ENCODE measurements at places on chromosomes 5 and 9.

- DNase-seq, result no peak
Observed at GRCh38 chr9:116208417-116209232, 55.0 kb downstream of the PAPPA start.

DNA sequence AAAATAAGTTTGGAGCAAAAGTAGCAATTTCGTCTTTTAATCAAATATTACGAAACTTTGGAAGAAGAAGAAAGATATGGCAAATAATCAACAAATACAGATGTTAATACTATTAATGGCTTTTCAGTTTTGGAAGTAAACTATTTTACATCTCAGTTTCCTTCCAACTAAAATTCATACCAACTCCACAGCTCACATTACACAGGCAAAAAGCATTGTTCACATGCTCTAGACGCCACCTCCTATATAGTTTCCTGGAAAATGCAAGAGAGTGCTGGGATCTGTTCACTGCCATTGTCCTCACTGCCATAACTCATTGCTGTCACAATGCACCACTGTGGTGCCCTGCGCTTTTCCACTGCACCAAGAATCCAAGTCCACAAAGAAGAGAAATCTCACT lies 149.0 kb upstream of the FTMT start:
- no peak for DNase-seq

GRCh38 chr5:115360046-115360685 lies 63.7 kb upstream of the CCDC112 start:
- no peak for DNase-seq

GRCh38 chr5:135066781-135067180 lies 32.8 kb upstream of the PITX1 start:
- no peak for DNase-seq

DNA sequence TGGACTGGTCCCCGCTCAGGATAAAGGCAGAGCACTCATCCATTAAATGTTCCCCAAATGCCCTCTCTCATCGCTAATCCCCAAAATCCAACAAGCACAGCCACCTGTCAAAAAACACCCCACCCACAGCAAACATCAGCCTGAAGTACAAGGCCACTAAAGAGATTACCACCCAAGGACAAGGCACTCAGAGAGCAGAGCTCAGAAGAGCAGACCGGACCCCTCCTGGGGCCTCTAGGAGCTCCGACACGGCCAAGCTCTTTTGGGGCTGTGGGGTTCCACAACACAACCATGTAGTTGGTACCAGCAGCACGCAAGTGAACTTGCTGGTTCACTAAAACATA lies 9.8 kb downstream of the VDAC1 start:
- no peak for DNase-seq

DNA sequence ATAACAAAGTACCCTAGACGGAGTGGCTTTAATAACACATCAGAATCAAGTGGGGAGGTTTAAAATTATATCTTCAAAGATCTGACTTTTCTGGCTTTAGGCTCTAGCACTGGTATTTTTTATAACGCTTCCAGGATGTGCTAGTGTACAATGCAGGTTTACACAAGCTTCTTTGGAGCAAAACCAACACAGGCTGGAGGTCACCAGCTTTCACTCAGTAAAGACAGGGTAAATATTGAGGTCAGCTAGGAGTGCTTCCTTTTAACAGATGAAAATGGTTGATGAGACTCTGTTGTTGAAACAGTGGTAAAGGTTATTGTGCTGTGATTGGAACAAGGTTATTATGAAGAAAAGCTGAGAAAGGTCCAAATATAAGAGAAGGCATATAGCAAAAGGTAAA lies 414.2 kb downstream of the TAF11L14 start:
- DNase-seq, result no peak

DNA sequence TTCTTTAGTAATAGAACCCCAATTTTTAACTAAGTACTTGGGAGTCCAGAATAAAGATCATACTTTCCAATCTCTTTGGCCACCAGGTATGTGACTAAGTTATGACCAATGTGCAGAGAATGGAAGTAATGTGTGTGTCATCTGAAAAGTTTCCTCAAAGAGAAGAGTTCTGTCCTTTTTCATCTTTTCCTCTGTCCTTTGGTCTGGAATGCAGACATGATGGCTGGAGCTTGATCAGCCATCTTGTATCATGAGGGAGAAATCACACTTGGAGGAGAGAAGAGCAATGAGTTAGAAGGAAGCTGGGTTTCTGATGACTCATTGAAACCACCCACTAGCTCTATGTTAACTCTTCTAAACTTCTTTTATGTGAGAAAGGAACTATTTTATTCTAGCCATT lies 5.5 kb upstream of the CPEB4 start:
- DNase-seq, result no peak

DNA sequence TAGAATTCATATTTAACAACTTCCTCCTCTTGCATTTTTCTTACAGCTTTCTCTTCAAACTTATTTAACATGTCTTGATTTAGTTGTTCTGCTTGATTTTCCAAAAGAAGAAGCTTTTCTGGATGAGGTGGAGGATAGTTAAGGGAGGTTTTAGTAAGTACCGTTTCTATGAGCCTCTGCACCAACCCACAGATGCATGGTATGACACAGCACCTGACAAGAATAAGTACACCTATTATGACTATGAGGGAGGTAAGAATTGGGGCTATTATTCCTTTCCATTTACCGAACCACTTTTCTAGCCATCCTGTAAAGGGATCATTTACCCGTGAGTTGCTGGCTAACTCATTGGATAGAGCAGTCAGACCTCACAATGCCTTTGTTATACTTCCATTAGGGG lies 2.5 kb upstream of the HMGCS1 start:
- no peak for DNase-seq

DNA sequence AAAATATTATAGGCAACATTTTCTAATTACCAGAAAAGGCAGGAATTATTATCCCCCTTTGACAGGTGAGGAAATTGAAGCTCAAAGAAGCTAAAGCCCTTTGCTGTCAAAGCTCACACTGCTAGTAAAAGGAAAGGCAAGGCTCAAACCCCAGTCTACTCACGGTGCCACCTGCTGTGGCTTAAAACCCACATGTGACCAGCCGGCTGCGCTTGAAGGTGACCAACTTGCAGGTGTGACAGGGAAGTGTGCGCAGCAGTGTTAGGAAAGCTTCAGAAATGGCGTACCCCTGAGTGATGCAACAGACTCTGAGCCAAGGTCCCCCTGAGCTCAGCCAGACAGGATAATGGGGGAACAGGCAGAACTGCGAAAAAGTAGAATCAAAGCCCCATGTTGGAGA lies 45.2 kb downstream of the PAX5 start:
- no peak for DNase-seq

DNA sequence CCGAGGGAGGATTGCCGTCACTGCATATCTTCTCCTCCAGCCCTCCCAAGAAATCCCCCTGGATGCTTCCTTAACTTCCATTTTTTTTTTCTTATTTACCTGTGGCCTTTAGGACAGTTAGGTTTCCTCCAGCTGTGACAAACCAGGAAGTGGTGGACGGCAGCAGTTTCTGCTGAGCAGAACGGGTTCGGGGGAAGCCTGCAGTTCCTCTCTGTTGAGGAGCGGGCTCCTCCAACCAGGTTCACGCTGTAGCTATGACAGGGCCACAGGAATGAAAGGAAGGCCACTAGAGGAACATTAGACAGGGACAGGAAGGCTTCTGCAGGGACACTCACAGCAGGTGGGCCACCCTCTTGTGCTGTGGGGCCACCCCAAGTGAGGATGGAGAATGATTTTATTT lies 76.7 kb upstream of the SYK start:
- DNase-seq, result no peak

DNA sequence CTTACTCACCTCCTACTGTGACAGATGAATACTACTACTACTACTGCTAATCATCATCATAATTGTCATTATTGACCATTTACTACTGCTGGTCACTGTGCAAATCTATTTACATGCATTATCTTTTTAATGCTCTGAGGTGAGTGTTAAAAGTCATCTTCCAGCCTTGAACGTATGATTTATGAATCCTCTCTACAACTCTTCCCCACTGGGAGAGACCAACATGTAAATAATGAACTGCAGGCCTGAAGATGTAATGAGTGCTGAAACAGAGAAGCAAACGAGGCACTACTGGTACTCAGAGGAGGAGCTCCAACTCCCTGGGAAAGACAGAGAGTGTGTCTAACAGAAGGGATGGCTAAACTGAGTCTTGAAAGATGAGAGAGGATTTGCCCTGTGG lies 95.4 kb downstream of the JAKMIP2 start:
- no peak for DNase-seq
